ENCODE measurements at places on chromosomes 7 and 10.

DNA sequence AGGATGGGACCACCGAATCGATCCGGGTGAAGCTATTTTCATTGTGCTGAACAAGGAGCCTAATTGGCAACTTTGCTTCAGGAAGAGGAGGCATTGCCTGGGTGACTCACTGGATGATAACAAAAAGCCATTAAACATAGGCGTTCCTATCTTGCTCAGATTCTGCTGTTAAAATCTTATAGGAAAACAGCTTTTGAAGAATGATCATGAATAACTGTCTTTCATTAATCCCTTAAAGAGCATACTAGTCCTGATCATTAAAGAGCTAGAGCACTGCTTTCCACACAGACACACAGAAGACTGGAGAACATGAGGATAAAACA is 174.2 kb upstream of the IMMP2L start:
- DNase-seq: no peak

GRCh38 chr10:117546581-117547015 is 4.1 kb downstream of the EMX2 start:
- no peak for DNase-seq

GRCh38 chr7:102926783-102927140 is 14.0 kb downstream of the LRRC17 start:
- DNase-seq: no peak

GRCh38 chr7:127594490-127594889 is 954 bp downstream of the FSCN3 start:
- DNase-seq: no peak

- DNase-seq: no peak
Observed at GRCh38 chr7:128831994-128832879, 2.0 kb downstream of the FLNC start.

DNA sequence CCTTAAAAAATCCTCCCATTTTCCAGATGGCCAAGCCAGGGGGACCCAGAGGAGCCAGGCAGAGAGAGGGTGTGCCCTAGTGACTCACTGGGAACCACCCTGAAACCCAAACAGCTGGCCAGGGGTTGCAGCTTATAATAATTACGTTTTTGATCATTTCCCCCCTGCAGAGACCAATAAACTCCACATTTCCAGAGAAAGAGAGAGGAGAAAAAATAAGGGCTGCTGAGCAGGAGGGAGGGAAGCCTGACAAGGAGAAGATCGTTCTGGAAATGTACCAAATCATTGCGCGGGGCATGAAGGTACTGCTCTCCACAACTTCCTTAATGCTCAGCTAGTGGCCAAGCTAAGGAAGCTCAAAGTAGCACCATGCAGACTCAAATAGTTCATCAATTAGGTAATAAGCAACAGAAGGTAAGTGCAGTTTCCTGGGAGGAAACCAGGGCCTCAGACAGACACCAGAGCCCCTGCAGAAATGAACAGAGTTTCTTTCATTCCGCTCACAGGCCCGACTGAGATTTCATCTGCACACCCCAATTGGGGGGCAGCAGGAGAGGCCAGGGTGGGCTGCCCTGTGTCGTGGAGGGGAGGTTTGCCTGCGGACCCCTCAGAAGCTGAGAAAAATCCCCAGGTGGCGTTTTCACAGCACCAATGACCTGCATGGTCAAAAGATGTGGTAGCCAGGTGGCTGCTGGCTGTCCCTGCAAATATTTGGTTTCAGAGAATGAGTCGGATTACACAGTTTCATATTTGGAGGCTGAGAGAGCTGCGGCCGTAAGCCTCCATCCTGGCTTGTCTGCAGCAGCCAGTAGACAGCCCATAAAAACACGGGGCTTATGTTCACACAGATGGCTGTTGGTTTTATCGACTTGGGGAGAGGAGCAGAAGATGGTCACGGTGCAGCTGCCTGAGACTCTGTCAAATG is 153.2 kb upstream of the LYZL2 start:
- DNase-seq: no peak

DNA sequence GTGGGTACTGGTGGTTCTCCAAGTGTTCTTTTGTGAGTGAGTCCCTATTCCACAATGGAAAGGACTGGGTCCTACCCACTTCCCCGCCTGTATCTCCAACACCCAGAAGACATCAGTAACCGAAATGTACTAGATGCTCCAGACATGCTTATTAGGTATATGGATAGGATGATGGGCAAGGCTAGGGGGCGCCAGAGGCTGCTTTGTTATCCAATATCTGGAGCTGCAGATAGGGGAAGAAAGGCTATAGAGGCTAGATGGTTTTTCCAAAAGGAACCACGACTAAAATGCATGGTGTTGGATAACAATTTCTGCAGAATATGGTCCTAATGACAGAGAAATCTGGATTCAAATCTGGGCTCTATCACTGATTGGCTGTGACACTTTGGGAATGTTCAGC is 56.2 kb upstream of the TM9SF3 start:
- DNase-seq: peak; percentile 18

GRCh38 chr7:123849855-123850254 is 4.9 kb downstream of the HYAL4 start:
- DNase-seq: no peak

- peak; percentile 6 for DNase-seq
Observed at GRCh38 chr10:73413108-73413527, 740 bp downstream of the ANXA7 start.

DNA sequence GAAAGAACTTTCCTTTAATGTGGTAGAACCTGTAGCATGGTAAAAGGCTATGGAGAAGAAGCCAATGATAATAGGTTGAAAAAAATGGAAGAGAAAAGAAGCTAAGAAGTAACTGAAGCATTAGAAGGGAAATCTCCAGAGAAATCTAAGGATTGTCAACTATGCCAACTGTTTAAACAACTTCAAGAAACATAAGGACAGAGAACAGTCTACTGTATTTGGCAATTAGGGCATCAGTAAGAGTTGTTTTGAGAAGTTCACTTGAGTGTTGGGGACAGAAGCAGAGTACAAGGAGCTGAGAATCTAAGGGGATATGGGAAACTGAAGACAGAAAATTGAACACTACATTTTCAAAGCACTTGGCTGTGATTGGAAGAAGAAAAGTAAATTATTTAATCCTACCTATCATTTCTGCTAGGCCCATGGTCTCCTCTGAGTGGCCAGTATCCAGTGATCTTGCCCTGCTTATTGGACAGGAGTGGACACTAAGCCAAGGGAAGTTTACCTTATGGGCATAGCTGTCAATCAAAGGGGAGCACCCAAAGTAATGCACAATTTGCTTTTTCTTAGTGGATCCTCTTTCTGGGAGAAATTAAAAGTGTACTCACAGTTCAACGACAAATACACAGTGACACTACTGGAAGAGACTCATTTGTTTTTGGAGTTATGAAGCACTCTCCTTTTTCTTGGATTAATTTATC is 56.4 kb upstream of the CCDC71L start:
- no peak for DNase-seq

DNA sequence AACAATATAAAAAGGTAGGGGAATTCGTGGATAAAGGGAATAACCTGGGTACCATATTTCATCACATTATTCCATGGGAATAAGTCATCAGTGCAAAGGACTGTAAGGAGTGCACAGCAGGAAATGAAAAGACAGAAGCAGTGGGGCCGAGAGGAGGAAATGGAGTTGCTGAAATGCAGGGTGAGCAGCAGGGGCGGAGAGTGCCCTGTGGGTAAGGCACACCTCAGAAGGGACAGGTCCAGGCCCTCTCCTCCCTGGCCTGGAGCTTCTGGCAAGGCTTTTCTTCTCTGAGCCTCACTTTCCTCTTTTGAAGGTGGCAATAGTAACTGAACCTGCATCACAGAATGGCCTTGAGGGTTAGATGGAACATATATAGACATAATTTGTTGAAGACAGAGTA is 26.2 kb downstream of the IKZF1 start:
- no peak for DNase-seq

GRCh38 chr7:107946881-107947280 is 55.9 kb downstream of the DLD start:
- no peak for DNase-seq

- DNase-seq: no peak
Observed at GRCh38 chr10:75159519-75159918, 48.1 kb downstream of the SAMD8 start.

GRCh38 chr7:100626055-100626454 is 13.7 kb downstream of the MOSPD3 start:
- no peak for DNase-seq

- DNase-seq: no peak
Observed at GRCh38 chr10:60237977-60238758, 151.5 kb downstream of the ANK3 start.

GRCh38 chr10:124946945-124947344 is 5.0 kb downstream of the ZRANB1 start:
- no peak for DNase-seq

- DNase-seq: no peak
Observed at GRCh38 chr7:50681432-50682045, 101.2 kb downstream of the GRB10 start.

DNA sequence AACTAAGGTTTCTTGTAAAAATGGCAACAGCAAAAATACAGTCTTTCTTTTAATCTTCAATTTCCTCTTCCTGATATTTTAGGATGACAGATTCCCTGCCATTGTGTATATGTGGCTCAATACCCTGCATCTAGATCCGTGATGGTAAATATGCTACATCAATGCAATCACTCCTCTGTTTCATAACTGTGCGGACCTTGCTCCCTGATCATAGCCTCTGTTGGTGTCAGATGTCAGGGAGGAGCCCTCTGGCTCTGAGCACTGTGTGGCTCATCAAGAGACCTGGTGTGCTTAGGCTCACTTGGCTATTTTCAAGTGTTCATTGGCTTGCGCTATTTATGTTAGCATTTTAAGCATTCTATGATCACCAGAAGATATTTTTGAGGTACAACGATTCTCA is 33.0 kb upstream of the AGR3 start:
- no peak for DNase-seq

DNA sequence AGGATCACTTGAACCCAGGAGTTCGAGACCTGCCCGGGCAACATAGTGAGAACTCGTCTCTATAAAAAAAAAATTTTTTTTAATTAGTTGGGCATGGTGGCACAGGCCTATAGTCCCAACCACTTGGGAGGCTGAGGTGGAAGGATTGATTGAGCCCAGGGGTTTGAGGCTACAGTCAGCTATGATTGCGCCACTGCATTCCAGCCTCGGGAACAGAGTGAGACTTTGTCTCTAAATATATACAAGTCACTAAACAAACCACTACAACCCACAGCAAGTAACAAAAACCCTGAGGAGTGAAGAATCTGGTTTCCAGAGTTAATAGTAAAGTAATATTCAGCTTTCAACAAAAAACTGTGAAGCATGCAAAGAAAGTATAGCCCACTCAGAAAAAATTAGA is 32.7 kb upstream of the HHEX start:
- no peak for DNase-seq

- DNase-seq: no peak
Observed at GRCh38 chr7:32005577-32005976, 64.6 kb downstream of the PDE1C start.

- no peak for DNase-seq
Observed at GRCh38 chr7:1922870-1923236, 252.8 kb downstream of the ELFN1 start.

GRCh38 chr10:124626759-124627380 is 117.3 kb downstream of the FAM53B start:
- no peak for DNase-seq

GRCh38 chr7:1357601-1358271 is 101.5 kb downstream of the MICALL2 start:
- DNase-seq: no peak

DNA sequence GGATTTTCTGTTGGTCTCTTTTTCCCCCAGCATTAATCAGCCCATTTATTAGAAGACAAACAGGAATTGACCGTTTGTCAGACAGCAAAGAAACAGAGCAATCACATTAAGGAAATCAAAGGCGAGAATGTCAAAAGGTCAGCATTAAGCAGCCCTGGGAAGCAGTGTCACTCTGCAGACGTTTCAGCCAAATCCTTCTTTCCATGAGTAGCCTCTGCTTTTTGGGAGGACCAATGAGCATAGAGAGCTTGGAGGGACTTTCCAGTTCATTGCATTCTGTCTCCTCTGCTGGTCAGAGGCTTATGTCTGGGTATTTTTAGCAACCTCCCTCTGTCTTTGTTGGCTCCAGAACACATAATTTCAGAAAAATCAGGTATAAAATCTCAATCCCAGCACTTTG is 481.4 kb downstream of the GALNT17 start:
- no peak for DNase-seq

GRCh38 chr7:118289476-118289875 is 65.0 kb downstream of the ANKRD7 start:
- no peak for DNase-seq

DNA sequence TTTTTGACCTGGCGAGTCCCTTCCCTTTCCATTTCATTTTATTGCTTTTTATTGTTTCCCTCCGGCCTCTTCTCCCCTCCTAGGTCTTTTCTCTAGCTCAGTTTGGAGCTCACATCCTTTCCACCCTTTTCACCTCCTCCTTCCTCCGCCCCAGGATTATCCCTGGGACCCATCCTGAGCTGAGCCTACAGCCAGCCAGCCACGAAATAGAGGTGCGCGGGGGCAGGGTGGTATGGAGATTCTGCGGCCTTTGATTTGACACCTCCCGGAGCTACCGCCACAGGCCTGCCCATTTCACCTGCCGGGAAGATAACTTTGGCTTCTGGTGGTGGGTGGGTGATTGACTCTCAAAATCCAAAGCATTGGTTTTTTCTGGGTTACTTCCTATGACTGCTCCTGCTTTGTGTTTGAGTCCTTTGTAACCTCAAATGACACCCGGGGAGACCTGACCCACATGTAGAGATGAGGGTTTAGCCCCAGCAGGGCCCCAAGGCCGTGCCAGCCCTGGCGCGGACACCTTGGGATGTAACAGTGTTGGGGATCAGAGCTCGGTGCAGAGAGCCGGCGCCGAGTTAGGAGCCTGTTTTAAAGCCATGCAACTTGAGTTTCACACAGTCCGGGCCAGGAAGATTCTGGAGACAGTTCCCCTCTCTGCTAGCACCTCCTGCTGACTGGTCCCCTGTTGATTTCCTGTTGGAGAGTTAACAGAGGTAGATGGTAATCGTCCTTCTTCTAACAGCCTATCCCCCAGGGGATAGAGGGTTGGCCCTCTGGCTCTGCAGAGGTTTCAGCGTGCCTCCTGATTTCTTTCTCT is 1.5 kb downstream of the DUSP5 start:
- DNase-seq: no peak

DNA sequence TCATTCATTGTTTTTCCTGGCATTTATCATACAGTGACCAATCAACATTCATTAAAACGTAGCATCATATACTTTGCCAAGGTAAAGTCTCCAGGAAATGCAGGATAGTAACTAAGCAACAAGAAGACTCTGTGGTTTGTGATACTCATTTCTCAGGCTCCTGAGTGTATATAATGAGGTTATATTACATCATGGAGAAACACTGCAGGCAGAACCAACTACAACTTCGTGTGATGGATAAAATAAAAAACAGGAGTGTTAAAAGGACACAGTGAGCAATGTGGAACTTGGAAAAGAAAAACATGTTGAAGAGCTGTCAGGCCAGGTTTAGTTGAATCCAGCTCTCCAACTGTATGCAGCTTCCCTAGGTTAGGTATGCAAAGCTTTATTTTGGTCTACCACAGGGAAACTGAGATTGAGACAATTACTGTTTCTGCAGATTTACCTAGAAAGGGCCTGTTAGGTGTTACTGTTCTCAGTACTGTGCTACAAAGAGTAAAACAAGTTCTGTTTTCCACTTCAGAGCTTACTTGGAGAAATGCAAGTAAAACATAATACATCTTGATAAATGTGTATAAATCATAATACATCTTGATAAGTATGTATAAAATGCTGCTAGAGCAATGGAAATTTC is 7.8 kb upstream of the CCNY start:
- DNase-seq: no peak
